A549 treated with Hydrocortisone at 1 μM for 4 hours (cell line): ENCODE measurements at places on chromosomes 6 and 20. TPM values are rescaled to one million over a fixed set of nuclear protein-coding genes. Genes with fewer than 3 reads are reported as not detected.

PTK6 gene
- total RNA-seq: 2.7 to 3.6 TPM (median 2.9 TPM) in 5 replicates

DEFB114 gene
- total RNA-seq: not detected in 5 replicates

EDN1 gene
- 36.3 to 45.1 TPM (median 38.8 TPM) in 5 replicates for total RNA-seq

C6orf52 gene
- 1.5 to 2.7 TPM (median 2.1 TPM) in 5 replicates for total RNA-seq

MOCS1 gene
- 2.1 to 2.3 TPM (median 2.1 TPM) in 5 replicates for total RNA-seq

HSPA1L gene
- total RNA-seq: 1.2 to 2.0 TPM (median 1.6 TPM) in 5 replicates

FGD2 gene
- 0.03 TPM in 1 of 5 replicates, not detected in the others for total RNA-seq

ADAM33 gene
- 0.05 to 0.17 TPM (median 0.09 TPM) in 4 of 5 replicates, not detected in the other for total RNA-seq

TRIM31 gene
- 0.56 to 0.85 TPM (median 0.63 TPM) in 5 replicates for total RNA-seq

EZR gene
- 395 to 538 TPM (median 436 TPM) in 5 replicates for total RNA-seq

FAM8A1 gene
- total RNA-seq: 3.4 to 4.8 TPM (median 4.4 TPM) in 5 replicates

CRIP3 gene
- 0.31 to 0.45 TPM (median 0.37 TPM) in 4 of 5 replicates, not detected in the other for total RNA-seq

THBS2 gene
- total RNA-seq: 0.03 to 0.22 TPM (median 0.04 TPM) in 4 of 5 replicates, not detected in the other

NDUFAF4 gene
- total RNA-seq: 23.3 to 54.0 TPM (median 49.6 TPM) in 5 replicates

HELZ2 gene
- total RNA-seq: 24.2 to 33.4 TPM (median 27.2 TPM) in 5 replicates

DEFB124 gene
- 0.38 to 1.1 TPM (median 0.76 TPM) in 3 of 5 replicates, not detected in the others for total RNA-seq

PSMB8 gene
- total RNA-seq: 17.8 to 21.0 TPM (median 18.3 TPM) in 5 replicates

PNPLA1 gene
- 0.08 TPM in 1 of 5 replicates, not detected in the others for total RNA-seq

SLC22A2 gene
- 0.05 to 0.18 TPM (median 0.05 TPM) in 3 of 5 replicates, not detected in the others for total RNA-seq

OOEP gene
- not detected in 5 replicates for total RNA-seq

STMND1 gene
- total RNA-seq: not detected in 5 replicates

MYMX gene
- total RNA-seq: not detected in 5 replicates

HNF4A gene
- 15.4 to 20.8 TPM (median 18.8 TPM) in 5 replicates for total RNA-seq

KCNK15 gene
- total RNA-seq: 0.31 to 0.72 TPM (median 0.53 TPM) in 5 replicates

PLN gene
- not detected in 5 replicates for total RNA-seq

MMUT gene
- 5.4 to 8.3 TPM (median 6.6 TPM) in 5 replicates for total RNA-seq

BAG2 gene
- total RNA-seq: 6.3 to 7.6 TPM (median 7.0 TPM) in 5 replicates

BMP7 gene
- 0.38 to 1.1 TPM (median 0.53 TPM) in 5 replicates for total RNA-seq

PDE7B gene
- total RNA-seq: 0.62 to 0.73 TPM (median 0.63 TPM) in 5 replicates

ZNF311 gene
- 0.11 to 0.22 TPM (median 0.15 TPM) in 5 replicates for total RNA-seq

SLC17A4 gene
- total RNA-seq: not detected in 5 replicates

RAET1G gene
- 6.6 to 11.2 TPM (median 9.7 TPM) in 5 replicates for total RNA-seq

GRM4 gene
- 0.09 to 0.21 TPM (median 0.13 TPM) in 5 replicates for total RNA-seq

FOXQ1 gene
- total RNA-seq: 2.8 to 5.3 TPM (median 5.0 TPM) in 5 replicates

PI3 gene
- 2.3 to 5.0 TPM (median 2.9 TPM) in 5 replicates for total RNA-seq

SH3BGRL2 gene
- 0.26 to 0.44 TPM (median 0.32 TPM) in 5 replicates for total RNA-seq

XRN2 gene
- total RNA-seq: 88.0 to 126 TPM (median 96.2 TPM) in 5 replicates

ZBTB9 gene
- 9.9 to 12.3 TPM (median 11.7 TPM) in 5 replicates for total RNA-seq

CYP39A1 gene
- total RNA-seq: 0.05 TPM in 1 of 5 replicates, not detected in the others

DEFB132 gene
- total RNA-seq: not detected in 5 replicates

PRKN gene
- total RNA-seq: 0.03 to 0.08 TPM in 2 of 5 replicates, not detected in the others

HLA-DOB gene
- 0.10 to 0.21 TPM (median 0.15 TPM) in 5 replicates for total RNA-seq

COL21A1 gene
- total RNA-seq: 0.55 to 2.3 TPM (median 0.77 TPM) in 5 replicates

CGA gene
- total RNA-seq: 0.24 to 0.59 TPM (median 0.39 TPM) in 5 replicates
